ENCODE measurements at places on chromosomes 6 and 20. TPM values are rescaled to one million over a fixed set of nuclear protein-coding genes. Genes with fewer than 3 reads are reported as not detected.
A peak's percentile ranks its signal among the peaks of the same experiment; 100 is the strongest.

Gene RFX6
- not detected for total RNA-seq

Gene SIGLEC1
- total RNA-seq: 0.11 TPM

Gene AIF1
- total RNA-seq: 17.2 TPM

Gene BFSP1
- not detected for total RNA-seq

Gene LRRN4
- total RNA-seq: not detected

Gene STMND1
- not detected for total RNA-seq

DNA sequence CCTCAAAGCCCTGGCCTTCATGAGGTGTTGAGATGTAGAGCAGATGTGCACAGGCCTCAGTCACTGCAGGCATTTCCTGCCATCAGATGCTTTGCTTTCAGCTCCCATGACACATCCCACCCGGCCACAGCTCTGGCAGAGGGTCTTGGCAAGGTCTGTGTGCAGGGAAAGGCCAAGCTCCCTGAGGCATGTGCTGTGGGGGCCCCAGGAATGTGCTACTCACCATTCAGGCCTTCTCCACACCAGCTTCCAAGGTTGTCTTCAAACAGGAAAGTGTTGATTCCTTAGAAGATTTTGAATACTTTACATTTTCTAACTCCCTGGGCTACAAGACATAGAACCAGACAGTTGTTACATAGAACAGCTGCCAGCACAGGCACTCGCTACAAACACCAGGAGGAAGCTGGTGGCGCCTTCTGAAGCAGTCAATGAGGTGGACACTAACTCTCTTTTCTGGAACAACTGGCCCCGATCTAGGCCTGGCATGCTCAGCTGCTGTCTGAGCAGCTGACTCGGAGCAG is 27.8 kb downstream of the CASS4 start:
- DNase-seq: no peak

DNA sequence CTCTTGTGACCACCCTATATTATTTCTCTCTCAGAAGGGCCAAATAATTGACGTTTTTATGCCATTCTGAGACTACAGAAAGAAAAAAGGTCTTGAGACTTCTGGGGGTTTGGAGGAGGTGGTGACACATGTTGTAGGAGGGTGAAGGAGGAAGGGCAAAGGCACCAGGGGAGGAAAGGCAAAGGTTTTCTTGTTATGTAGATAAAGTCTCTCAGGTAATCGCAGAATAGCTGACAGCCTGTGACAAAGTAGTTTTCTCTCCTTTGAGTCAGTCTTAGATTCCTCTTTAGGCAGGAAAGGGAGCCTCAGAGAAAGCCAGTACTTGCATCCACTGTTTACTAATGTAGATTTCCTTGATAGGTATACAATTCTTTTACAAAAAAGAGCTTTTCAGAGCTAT is 23.6 kb downstream of the OR2B2 start:
- peak; percentile 51 for DNase-seq

DNA sequence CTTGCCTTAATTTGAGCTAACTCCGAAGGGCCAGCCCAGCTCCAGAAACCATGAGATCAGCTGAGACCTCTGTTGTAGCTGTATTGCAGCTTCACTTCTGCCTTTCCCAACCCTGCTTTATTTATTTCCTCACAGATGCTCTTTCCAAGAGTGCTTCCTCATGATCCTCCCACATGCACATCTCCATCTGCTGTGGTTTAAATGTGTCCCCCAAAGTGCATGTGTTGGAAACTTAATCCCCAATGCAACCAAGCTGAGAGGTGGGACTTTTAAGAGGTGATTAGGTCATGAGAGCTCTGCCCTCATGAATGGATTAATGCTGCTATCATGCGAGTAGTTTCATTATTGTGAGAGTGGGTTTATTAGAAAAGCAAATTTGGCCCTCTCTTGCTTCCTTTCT is 164.4 kb upstream of the TAB2 start:
- no peak for DNase-seq

DNA sequence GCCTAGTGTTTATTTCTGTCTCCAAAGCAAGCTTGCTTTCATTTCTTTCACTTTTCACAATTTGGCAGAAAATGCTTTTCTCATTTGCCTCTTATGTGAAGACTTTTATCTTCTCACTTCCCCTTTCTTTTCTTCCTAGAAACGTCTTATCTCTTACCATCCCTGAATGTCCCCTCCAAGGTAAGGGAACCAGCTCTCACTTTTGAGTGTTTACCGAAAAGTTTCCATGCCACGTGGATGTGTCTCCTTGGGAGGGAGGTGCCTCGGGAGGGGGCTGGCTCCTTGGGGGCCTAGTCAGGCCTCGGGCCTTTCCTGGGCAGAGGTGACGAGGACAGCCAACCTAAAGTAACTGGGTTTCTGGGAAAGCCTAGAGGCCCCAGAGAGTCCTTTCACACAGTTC is 127.4 kb downstream of the CD24 start:
- peak; percentile 60 for DNase-seq

DNA sequence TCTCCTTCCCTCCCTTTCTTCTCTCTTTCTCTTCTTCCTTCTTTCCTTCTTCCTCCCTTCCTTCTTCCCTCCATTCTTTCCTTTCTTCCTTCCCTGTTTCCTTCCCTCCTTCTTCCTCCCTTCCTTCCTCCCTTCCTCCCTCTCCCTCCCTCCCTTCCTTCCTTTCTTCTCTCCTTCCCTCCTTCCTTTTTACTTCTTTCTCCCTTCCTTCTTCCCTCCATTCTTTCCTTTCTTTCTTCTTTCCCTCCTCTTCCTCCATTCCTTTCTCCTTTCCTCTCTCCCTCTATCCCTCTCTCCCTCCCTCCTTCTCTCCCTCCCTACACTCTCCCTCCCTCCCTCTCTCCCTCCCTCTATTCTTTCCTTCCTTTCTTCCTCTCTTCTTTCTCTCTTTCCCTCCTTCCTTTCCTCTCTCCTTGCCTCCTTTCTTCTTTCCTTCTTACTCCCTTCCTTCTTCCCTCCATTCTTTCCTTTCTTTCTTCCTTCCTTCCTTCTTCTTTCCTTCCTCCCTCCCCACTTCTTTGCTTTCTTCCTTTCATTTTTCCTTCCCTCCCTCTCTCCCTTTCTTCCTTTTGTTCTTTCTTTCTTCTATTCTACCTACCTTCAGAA is 200.4 kb upstream of the SSTR4 start:
- DNase-seq: no peak

- DNase-seq: no peak
These were observed 367.8 kb downstream of the ZFAND3 start for GRCh38 chr6:38187325-38187724.

DNA sequence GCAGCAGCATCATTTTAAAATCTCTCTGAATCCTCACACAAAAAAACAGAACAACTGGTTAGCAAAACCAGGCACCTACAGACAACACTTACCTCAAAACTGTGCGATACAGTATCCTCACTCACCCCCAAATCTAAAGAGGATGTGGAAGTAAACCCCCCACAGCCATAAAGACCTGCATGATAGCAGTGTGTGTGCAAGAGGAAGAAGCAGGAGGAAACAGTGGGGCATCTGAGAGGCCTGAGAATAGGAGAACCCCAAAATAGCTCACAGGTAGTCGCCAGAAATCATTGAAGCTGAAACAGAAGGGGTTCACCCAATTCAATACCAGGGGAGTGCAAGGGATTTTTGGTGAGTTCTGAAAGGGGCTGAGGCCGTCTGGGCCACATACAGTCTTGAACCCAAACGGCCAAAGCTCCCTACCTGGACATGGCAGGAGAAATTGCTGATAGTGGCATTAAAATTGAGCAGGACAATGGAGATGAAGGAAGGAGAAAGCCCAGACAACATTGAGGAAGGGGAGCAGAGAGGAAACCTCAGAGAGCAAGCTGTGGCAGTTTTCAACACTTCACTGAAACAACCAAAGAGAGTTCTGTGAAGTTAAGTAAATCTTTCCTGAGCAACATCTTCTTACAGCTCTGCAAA is 129.7 kb downstream of the FIG4 start:
- DNase-seq: peak; percentile 28

GRCh38 chr6:139282684-139283083 is 9.1 kb downstream of the TXLNB start:
- DNase-seq: no peak

DNA sequence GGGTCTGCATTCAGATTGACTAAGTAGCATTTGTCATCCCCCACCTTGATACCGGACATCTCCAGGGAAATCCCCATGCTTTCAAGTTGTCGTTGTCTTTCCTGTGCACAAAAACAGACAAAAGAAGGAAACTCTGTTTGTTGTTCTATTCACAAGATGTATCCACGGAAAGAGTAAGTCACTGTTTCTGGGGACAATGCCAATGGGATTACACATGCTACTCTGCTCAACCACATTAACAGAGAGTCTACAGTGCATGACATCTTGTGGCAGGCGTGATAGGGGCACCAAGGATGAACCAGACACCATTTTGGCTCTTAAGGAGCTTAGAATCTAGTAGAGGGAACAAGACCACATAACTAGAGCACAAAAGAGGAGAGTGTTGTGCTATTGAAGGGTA is 124.4 kb upstream of the NUP153 start:
- no peak for DNase-seq

DNA sequence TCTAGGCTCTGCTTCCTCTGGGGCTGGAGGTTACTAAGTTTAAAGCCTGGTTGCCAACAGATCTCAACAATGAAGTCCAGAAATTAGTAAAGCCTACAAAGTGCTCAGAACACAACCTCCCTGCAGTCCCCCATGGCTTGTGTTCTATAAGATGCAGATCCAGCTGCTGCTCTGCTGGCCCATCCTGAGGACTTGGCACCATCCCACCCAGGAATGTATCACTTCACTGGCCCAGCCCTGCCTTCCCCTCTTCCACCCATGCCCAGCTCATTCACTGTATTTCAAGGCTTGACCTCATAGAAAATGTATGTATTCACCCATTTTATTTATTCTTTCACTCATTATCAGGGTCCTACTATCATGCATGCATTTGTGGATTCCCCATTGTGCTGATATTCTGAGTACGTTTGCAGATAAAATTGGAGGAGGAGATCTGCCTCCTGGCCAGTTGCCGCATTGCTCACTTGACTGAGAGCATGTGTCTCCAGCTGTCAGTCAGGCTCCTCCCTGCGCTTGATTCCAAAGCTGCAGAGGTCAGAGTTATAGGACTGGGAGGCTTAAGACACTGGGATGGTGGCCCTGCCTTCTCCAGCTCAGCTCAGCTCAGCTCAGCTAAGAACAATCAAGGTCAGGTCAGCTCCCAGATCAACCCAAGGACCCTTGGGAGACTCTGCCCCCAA is 104.8 kb downstream of the MAFB start:
- no peak for DNase-seq

DNA sequence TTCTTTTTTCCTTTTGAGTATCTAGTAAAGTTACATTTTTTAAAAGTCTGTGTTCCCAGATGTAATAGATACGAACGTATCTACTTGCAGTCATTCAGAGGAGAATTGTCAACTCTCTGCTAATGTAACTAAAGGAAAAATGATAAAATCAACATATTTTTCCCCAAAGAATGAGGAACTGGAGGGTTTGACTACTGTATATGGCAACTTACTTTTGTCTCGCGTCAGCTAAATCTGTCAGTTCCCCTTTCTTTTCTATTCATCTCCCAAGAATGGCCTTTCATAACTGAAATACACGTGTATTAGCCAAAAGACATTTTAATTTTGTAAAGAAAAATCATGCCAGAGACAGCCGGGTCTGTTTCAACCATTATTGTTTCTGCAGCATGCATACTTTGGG is 5.4 kb downstream of the EYA2 start:
- DNase-seq: peak; percentile 83

DNA sequence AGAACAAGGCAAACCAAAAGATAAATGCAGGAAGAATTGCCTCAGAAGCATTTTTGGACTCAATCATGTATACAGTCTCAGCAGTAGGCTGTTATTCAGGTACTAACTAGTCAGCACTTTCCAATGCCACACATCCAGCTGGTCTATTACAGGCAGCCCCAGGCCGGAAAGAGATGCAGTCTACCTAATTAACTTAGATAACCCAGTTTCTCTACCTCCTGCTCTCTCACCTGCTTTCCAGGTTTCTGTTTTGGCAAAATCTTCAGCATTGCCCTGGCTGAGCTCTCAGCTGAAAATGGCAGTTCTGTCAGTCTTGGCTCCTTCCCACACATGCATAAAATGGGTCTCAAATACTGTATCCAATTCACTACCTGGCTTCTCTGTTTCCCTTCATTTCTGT is 101.3 kb upstream of the UFL1 start:
- no peak for DNase-seq

DNA sequence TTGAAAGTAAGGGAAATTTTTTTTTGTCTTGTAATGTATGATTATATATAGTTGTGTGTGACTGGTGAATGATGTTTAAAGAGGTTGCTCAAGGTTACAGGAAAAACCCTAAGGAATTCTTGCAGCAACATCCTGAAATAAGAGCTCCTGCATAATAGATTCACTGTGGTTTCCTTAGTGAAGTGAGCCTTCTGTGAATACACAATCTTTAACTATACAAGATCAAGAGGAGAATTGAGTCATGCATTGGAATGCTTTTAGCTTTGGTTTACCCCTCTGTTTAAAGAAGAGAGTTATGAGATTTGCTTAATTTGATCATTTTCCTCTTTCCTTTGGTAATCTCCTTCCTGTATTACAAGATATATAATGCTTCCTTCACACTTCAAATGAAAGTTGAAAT is 141.6 kb upstream of the EYA4 start:
- no peak for DNase-seq

DNA sequence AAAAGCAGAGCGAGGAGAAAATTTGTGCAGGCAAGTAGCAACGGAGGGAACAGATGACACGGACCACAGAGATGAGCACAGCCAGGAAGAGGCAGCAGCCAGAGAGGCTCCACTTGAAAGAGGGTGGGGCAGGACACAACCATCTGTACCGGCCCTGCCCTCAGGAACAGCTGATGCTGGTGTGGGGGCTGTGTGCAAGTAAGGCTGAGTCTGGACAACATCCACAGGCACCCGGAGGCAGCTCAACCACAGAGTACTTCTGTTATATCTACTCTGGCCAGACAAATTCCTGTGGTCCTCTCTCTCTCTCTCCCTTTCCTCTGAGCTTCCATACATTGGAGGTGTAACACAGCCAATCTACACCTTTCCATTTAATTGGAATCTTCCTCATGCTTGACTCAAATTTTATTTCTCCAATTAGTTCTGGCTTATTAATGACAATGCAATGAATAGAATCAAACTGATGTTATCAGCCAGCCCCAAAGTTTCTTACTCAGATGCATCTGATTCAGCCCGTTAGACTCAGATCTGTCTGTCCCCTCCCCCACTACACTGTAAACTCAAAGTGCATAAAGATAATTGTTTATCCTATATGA is 24.9 kb downstream of the KIF13A start:
- no peak for DNase-seq

Data from OCI-LY7 (cell line).